ENCODE measurements at places on chromosomes 4 and X. TPM values are rescaled to one million over a fixed set of nuclear protein-coding genes. Genes with fewer than 3 reads are reported as not detected.

NALF2 gene
- total RNA-seq: 2.3 TPM

DNA sequence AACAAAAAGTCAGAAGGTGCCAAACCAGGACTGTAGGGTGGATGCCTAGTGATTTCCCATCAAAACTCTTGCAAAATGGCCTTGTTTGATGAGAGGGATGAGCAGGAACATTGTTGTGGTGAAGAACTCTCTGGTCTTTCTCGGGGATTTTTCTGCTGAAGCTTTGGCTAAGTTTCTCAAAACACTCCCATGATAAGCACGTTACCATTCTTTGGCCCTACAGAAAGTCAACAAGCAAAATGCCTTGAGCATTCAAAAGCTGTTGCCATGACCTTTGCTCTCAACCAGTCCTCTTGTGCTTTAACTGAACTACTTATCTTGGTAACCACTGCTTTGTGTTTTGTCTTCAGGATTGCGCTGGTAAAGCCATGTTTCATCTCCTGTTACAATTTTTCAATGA lies 3.0 kb upstream of the SEC31A start:
- no peak for DNase-seq
- H3K4me3 ChIP-seq: no peak overlapping the region

DNA sequence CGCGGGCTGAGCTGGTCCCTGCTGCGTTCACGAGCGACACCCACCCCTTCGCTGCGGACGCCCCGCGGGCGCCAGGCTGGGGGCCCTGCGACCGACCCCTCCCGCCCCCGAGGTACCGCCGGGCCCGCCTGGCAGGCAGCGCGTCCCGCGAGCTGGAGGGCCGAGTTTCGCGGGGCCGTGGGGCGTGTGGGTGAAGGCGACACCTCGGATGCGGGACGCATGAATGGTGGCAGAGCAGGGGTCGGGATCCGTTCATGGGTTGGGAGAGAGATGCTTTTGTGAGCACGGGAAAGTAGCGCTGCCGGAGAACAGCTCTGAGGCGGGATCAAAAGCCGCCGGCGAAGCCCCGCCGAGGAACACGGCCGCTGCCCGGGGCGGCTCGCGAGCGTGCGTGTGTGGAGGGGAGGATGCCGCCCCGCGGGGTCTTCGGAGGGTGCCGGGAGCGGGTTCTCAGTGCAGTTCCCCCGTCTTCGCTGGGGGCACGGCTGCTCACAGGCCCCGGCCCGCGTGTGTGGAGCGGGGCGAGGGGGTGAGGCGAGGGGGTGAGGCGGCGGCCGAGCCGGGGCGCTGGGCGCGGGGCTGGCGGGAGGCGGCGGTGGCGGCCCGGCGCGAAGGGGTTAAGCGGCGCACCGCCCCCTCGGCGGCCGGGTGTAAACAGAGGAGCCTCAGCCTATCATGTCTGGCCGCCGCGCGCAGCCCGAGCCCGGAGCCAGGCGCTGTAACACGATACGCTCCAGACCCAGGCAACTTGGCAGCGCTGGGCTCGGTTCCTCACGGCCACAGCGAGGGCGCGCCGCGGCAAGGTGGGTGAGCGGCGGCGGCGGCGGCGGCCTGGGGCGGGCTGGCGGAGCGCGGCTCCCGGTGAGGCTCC lies 205.3 kb downstream of the TENM3 start:
- H3K27me3 ChIP-seq: peaks cover 41% of the 10 kb centered on the region
- H3K4me3 ChIP-seq: peak overlapping the region; percentile 62
- no peak overlapping the region for H3K27ac ChIP-seq
- peaks cover 8% of the 10 kb centered on the region for H3K4me1 ChIP-seq

GRCh38 chrX:1442724-1443367 lies 9.9 kb downstream of the ASMTL start:
- H3K4me3 ChIP-seq: no peak overlapping the region
- no peaks in the 10 kb centered on the region for H3K27me3 ChIP-seq
- DNase-seq: no peak
- no peaks in the 10 kb centered on the region for H3K36me3 ChIP-seq
- no peak overlapping the region for H3K27ac ChIP-seq

XK gene
- 0.74 TPM for total RNA-seq

- no peaks in the 10 kb centered on the region for H3K4me1 ChIP-seq
- H3K4me3 ChIP-seq: no peak overlapping the region
- no peaks in the 10 kb centered on the region for H3K36me3 ChIP-seq
- H3K27ac ChIP-seq: no peak overlapping the region
- DNase-seq: no peak
- no peaks in the 10 kb centered on the region for H3K27me3 ChIP-seq
These were observed 48.5 kb downstream of the SLC9A7 start for GRCh38 chrX:46710425-46710824.

TCEAL6 gene
- not detected for total RNA-seq

MAMLD1 gene
- 3.2 TPM for total RNA-seq

DNA sequence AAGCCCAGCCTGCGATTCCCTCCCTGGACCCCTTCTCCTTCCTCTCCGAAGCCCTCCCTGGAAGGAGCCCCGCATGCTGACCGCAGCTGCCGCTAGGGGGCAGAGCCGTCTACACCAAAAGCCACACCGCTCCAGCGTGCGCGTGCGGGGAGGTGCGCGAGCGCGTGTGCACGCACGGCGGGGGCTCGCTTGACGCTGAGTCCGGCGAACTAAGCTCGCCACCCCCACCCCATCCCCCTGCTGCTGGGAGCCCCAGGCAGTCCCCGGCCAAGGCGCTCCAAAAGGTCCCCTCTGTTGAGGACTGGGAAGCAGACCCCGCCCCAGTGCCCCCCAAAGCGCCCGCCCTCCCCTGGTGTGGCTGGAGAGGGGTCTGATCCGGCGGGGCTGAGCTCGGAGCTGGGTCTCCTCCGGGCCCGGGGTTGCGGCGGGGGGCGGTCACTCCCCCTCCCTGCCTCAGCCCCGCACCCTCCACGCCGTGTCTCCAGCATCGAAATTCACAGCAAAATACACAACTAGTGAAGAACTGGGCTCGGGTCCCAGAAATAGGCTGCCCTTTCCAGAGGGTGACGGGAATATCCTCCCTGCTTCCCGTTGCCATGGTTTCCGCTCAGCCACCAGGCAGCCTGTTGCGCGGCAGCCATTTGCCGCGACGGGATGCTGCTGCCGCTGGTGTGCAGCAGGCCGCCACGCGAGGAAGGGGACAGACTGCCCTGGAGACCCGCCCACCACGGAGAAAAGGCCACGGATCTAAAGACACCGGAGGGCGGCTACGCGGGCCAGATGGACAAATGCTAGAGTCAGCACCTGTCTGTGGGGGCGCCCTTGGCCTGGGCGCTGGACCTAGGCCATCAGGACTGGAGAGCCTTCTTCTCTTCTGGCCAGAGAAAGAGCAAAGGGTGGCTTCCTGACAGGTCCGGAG lies 11.2 kb upstream of the CCNQ start:
- H3K4me1 ChIP-seq: no peaks in the 10 kb centered on the region
- H3K4me3 ChIP-seq: peak overlapping the region; percentile 35
- H3K27me3 ChIP-seq: peaks cover 31% of the 10 kb centered on the region
- H3K36me3 ChIP-seq: no peaks in the 10 kb centered on the region

MPP1 gene
- 14.8 TPM for total RNA-seq

- no peaks in the 10 kb centered on the region for H3K36me3 ChIP-seq
- no peak overlapping the region for H3K27ac ChIP-seq
- H3K4me3 ChIP-seq: no peak overlapping the region
- H3K4me1 ChIP-seq: no peaks in the 10 kb centered on the region
These were observed 99.1 kb downstream of the PJA1 start for GRCh38 chrX:69066021-69066757.

- no peak overlapping the region for H3K27ac ChIP-seq
- H3K36me3 ChIP-seq: no peaks in the 10 kb centered on the region
- no peaks in the 10 kb centered on the region for H3K27me3 ChIP-seq
- no peaks in the 10 kb centered on the region for H3K4me1 ChIP-seq
- no peak overlapping the region for H3K4me3 ChIP-seq
These were observed 4.2 kb upstream of the MAB21L2 start for GRCh38 chr4:150577796-150578195.

DNA sequence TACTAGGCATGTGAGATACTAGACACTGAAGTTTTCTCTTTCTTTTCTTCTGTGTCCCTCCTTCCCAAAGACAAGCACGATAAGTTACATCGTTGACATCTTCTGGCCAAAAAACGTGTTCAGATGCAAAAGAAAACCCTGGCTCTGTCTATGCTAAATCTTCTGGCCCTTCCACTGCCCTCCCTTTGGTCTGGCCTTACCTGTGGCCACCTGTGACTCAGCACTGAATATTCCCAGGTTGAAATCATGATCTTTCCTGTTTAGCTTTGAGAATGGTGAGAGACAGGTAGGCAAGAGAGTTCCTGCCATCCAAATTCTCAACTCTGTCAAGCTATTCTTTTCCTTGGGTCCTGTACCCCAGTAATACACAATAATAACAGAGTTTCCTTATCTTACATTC lies 12.3 kb downstream of the CLCN5 start:
- DNase-seq: no peak
- no peaks in the 10 kb centered on the region for H3K27me3 ChIP-seq
- no peak overlapping the region for H3K27ac ChIP-seq
- H3K4me1 ChIP-seq: no peaks in the 10 kb centered on the region
- H3K4me3 ChIP-seq: no peak overlapping the region
- H3K36me3 ChIP-seq: no peaks in the 10 kb centered on the region

DNA sequence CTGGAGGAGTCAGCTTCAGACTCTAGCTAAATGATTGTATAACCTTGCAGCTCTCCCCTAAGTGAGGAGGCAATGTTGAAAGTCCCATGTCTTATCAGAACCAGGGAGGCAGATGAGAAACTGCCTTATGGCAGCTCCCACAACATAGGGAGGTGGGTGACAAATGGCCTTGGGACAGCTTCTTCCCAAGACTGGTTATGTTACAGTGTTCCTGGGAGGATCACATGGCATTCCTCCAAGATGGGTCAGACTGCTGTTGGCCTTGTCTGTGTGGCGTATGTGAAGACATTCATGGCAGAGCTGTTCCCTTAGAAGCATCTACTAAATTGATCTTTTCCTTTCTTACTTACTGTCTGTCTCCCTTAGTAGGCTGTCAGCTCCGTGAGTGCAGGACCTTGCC lies 42.0 kb downstream of the HPRT1 start:
- DNase-seq: no peak
- no peaks in the 10 kb centered on the region for H3K4me1 ChIP-seq
- H3K4me3 ChIP-seq: no peak overlapping the region
- H3K27me3 ChIP-seq: no peaks in the 10 kb centered on the region
- H3K27ac ChIP-seq: no peak overlapping the region

DNA sequence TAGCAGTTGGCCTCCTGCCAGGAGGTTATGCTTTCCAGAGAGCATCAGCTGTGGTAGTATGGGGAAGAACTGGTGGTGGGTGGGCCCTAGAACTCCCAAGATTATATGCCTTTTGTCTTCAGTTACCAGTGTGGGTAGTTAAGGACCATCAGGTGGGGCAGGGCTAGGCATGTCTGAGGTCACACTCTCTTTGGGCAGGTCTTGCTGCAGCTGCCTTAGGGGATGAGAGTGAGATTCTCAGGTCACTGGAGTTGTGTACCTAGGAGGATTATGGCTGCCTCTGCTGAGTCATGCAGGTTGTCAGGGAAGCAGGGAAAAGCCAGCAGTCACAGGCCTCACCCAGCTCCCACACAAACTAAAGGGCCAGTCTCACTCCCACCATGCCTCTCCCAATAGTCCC lies 172.9 kb upstream of the GYPA start:
- H3K27me3 ChIP-seq: no peaks in the 10 kb centered on the region
- DNase-seq: no peak
- H3K4me3 ChIP-seq: no peak overlapping the region
- no peaks in the 10 kb centered on the region for H3K4me1 ChIP-seq
- H3K36me3 ChIP-seq: no peaks in the 10 kb centered on the region
- H3K27ac ChIP-seq: no peak overlapping the region

DNA sequence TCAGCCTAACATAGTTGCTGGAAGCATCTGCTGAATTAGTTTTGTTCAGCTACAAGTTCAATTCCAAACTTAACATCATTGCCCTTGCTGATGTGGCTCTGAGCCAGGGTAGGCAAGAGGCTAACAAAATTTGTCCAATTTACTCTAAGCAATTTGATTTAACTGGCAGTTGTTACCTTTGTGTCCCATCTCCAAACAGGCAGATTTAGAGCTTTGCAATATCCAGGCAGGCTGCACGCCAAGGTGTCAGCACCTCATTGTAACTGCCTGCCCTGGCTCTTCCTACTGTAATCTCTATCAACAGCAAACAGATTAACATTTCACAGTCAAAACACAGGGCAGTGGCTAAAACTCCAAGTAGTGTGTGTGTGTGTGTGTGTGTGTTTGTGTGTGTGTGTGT lies 2070.6 kb downstream of the PCDH7 start:
- H3K27ac ChIP-seq: no peak overlapping the region
- no peaks in the 10 kb centered on the region for H3K4me1 ChIP-seq
- no peak for DNase-seq
- H3K27me3 ChIP-seq: no peaks in the 10 kb centered on the region

NDNF gene
- total RNA-seq: 12.1 TPM

DNA sequence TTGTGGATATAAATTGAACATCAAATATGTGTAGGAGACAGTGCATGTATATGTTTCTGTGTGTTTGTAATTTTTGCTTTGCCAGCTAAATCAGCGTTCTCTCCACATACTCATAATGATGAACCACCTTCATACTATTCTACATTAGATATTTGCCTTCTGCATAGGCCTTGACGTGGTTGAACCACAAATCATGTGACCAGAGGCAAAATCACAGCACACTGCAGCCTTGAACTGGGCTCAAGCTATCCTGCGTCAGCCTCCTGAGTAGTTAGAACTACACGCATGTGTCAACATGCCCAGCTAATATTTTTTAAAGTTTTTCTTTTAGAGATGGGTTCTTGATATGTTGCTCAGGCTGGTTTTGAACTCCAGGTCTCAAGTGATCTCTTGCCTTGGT lies 9.5 kb downstream of the UBQLN2 start:
- DNase-seq: no peak
- no peaks in the 10 kb centered on the region for H3K27me3 ChIP-seq
- no peaks in the 10 kb centered on the region for H3K36me3 ChIP-seq
- no peaks in the 10 kb centered on the region for H3K4me1 ChIP-seq
- no peak overlapping the region for H3K4me3 ChIP-seq

SSX4 gene
- not detected for total RNA-seq
